ENCODE measurements at places on chromosomes 13 and 19.
A peak's percentile ranks its signal among the peaks of the same experiment; 100 is the strongest.

GRCh38 chr19:4181053-4181508 is 1.3 kb downstream of the SIRT6 start:
- no peak for DNase-seq

GRCh38 chr19:46925548-46925950 is 64.8 kb downstream of the ARHGAP35 start:
- DNase-seq = no peak

GRCh38 chr13:51451467-51452360 is 1.1 kb downstream of the INTS6 start:
- peak; percentile 63 for DNase-seq

GRCh38 chr19:7872306-7873204 is 1.6 kb downstream of the PRR36 start:
- no peak for DNase-seq

GRCh38 chr13:109586509-109587346 is 199.7 kb downstream of the IRS2 start:
- no peak for DNase-seq

- DNase-seq = no peak
These were observed 749 bp downstream of the GATAD2A start for GRCh38 chr19:19405971-19406877.

GRCh38 chr19:44779150-44779549 is 1.5 kb downstream of the CBLC start:
- DNase-seq = no peak

GRCh38 chr13:112177450-112178288 is 110.7 kb downstream of the SOX1 start:
- no peak for DNase-seq

DNA sequence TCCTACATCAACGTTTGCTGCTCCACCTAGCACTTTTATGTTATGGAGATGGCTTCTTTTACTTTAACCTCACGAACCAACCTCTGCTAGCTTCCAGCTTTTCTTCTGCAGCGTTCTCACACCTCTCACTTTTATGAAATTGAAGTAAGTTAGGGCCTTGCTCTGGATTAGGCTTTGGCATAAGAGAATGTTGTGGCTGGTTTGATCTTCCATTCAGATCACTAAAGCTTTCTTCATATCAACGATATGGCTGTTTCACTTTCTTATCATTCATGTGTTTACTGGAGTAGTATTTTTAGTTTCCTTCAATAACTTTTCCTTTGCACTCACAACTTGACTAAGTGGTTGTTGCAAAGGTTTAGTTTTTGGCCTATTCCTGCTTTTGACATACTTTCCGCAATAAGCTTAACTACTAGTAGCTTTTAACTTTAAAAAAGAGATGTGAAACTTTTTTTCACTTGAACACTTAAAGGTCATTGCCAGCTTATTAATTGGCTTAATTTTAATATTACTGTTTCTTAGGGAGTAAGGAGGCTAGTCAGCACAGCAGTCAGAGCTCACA is 60.0 kb upstream of the SPRY2 start:
- DNase-seq = no peak

DNA sequence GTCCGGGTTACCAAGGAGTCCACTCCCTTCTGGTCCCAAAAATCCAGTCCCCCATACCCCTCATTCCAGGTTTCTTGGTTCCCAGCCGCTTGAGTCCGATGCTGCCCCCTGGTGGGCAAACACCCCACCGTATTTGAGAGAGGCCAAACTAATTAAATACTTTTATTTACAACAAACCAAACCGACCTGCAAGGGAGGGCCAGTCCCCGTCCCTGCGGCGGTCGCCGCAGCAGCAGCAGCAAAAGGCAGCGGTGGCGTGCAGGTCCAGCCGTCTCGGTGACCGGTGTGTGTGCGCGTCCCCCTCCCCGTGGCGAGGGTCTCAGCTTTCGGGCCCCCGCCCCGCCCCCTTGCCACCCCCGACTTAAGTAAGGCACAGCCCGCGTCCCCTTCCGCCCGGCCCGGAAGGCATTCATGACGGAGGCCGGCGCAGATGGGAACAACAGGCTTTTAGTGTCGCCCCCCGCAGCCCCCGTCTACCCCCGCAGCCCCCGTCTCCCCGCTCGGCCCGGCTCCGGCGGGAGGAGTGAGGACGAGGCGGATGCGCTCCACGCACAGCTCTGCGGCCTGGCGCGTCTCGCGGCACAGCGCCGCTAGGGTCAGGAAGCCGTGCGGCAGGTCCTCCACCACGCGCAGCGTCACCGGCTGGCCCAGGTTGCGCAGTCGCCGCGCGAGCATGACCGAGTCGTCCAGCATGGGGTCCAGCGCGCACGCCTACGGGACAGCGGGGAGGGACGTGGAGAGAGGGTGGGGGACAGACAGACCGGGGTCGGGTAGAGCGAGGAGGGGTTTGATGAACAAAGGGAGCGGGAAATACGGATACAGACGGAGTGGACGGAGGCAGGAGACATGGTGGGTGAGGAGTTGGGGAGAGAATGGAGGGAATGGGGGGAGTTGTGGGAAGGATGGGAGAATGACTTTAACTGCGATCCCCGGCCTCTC is 11.5 kb upstream of the CNFN start:
- peak; percentile 48 for DNase-seq

- DNase-seq = peak; percentile 40
These were observed 28.0 kb downstream of the TSSK6 start for GRCh38 chr19:19487077-19487949.

GRCh38 chr19:30367421-30367820 is 4.8 kb upstream of the ZNF536 start:
- DNase-seq = no peak

- DNase-seq = peak; percentile 50
These were observed 422 bp upstream of the ZNF575 start for GRCh38 chr19:43532571-43532961.

GRCh38 chr13:74773248-74773647 is 639.0 kb upstream of the KLF12 start:
- no peak for DNase-seq

GRCh38 chr19:19540064-19540714 is 2.1 kb downstream of the CILP2 start:
- no peak for DNase-seq

GRCh38 chr13:51620165-51620983 is 36.1 kb downstream of the WDFY2 start:
- peak; percentile 64 for DNase-seq

GRCh38 chr13:109148243-109148642 is 518.8 kb downstream of the MYO16 start:
- no peak for DNase-seq

- DNase-seq = peak; percentile 84
These were observed 21.6 kb downstream of the VASP start for GRCh38 chr19:45528744-45529419.

DNA sequence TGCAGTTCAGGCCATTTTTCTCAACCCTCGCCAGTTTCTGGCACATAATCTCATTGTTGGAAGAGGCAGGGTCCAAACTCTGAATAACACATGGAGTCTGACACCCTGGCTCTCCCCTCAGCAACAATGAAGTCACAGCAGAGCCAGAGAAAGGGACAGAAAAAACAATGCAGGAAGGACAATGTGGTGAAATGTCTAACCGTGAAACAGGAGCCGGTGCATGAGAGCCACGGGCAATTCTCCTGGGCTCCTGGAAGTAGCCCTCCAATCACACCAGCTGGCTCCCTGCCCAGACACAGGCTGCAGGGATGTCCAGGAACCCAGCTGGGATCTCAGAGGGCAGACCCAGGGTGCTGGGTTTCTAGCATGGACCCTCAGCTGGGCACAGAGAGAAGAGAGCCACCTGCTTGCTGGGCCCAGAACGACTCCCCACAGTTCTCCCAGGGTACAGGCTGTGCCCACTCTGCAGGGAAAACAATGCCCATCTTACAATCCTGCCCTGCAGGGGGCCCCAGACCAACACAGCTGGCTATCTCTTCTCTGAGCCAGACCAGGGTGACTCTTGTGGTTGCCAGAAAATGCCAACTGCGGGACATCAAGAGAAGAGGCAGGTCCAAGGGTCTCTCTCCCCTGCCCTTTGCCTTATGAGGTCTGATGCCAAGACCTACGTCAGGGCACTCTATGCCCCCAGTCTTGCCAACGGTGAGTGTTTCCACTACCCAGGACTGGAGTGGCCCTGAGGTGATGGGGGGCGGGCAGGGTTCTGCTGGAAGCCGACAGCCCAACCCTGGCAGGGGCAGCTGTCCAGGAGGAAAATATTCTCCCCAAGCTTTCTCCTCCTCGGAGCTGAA is 64.5 kb downstream of the CEBPG start:
- DNase-seq = no peak

DNA sequence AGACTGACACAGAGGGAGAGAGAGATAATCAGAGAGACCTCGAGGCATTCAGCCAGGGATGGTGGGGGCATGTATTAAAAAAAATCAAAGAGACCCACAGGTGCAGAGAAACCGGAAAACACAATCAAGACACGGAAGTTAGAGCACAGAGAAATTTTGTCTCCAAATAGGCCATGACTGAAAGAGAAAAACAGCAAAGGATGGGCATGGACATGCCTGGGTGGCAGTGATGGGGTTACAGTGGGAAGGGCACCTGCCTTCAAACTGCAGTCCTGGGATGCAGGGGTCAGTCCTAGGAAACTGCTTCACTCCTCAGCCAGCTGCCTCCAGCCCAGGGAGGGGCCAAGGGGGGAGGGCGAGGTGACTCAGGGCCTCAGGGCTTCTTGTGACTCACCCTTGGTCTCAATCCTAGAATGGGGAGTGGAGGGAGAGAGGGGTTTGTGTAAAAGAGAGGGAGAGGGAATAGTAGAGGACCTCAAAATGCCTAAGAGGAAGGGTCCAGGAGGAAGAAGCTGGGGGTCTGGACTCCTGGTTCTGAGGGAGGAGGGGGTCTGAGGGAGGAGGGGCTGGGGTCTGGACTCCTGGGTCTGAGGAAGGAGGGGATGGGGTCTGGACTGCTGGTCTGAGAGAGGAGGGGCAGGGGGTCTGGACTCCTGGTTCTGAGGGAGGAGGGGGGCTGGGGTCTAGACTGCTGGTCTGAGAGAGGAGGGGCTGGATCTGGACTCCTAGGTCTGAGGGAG is 3.6 kb upstream of the KCNN4 start:
- DNase-seq = no peak

DNA sequence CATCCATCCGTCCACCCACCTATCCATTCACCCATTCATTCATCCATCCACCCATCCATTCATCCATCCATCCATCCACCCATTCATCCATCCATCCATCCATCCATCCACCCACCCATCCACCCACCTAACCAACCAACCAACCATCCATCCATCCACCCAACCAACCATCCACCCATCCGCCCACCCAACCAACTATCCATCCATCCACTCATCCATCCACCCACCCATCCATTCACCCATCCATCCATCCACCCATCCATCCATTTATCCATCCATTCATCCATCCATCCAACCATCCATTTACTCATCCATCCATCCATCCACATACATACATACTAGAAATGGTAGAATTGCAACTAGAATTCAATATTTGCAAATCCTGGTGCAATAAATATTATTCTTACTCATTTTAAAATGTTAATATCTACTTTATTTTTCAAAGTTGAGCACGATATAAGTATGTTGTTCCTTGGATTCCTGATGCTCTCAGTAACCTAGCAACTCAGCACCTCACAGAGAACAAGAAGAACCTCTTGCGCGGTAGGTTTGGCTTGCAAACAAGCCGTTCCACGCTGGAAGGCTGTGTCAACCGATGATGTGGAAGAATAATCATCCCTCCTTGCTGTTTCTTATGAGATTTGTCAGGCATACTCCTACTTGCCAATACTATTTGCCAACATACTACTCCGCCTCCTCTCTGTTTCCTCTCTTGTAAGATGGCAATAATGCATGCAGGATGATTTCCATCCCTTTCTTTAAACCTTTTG is 111.7 kb downstream of the GNG7 start:
- DNase-seq = no peak

DNA sequence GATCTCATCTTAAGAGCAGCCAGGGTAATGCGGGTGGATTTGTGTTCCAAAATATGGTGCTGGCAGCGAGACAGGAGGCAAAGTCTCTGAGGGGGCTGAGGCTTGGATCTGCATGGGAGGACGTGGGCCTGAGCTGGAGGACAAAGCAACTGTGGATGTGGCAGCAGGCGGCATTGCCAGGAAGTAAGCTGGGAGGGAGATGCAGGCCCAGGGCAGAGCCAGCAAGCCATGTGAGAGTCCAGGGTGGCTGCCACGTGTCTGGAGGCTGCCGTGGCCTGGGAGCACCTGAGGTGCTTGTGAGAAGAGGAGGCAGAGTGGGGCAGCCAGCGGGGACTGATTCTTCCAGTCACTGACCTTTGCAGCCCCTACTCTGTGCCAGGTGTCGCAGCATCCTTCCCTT is 52.0 kb downstream of the DPF1 start:
- no peak for DNase-seq

- DNase-seq = no peak
These were observed 5.5 kb upstream of the ALOX5AP start for GRCh38 chr13:30729801-30730200.

- DNase-seq = no peak
These were observed 805.7 kb downstream of the DIAPH3 start for GRCh38 chr13:59358014-59358413.

- no peak for DNase-seq
These were observed 2.3 kb downstream of the A1BG start for GRCh38 chr19:58350871-58351557.

- DNase-seq = no peak
These were observed 551.0 kb upstream of the ATXN8OS start for GRCh38 chr13:69556540-69557196.

DNA sequence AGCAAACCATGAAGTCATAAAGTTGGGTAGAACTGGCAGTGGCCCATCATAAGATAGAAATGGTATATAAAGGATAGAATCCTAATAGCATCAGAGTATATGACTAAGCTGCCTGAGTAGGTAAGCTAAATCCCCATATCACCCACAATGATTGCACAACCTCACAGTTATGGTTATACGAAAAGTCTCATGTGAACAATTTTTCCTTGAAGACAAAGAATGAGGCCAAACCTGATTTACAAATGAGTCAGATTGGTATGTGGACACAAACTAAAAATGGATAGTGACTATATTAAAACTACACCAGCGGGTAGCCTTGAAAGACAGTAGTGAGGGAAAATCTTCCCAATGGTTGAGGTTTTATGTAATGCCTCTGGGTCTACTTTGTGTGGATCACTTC is 40.9 kb upstream of the UFM1 start:
- no peak for DNase-seq

DNA sequence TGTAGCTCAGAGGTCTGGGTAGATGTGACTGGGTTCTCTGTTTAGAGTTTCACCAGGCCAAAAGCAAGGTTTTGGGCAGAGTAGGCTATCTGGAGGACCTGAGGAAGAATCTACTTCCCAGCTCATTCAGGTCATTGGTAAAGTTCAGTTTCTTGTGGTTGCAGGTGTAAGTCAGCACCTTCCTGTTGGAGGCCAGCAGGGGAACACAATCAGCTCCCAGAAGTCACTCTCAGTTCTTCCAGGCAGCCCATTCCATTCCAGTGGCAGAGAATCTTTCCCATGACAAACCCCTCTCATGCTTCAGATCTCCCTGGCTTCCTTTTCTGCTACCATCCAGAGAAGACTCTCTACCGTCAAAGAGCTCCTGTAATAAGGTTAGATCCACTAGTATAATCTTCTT is 176.2 kb upstream of the UFM1 start:
- no peak for DNase-seq

DNA sequence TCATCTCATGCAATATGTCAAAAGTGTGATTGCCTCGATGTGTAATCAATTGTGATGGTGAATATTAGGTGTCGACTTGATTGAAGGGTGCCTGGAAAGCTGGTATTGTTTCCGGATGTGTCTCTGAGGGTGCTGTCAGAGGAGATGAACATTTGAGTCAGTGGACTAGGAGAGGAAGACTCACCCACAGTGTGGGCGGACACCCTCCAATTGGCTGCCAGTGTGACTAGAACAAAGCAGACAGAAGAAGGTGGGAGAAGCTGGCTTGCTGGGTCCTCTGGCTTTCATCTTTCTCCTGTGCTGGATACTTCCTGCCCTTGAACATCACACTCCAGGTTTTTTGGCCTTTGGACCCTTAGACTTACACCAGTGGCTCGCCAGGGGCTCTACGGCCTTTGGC is 15.5 kb upstream of the CABP5 start:
- no peak for DNase-seq
